OCI-LY7 (cell line): ENCODE measurements at places on chromosomes 1 and 21. TPM values are rescaled to one million over a fixed set of nuclear protein-coding genes. Genes with fewer than 3 reads are reported as not detected.

DNA sequence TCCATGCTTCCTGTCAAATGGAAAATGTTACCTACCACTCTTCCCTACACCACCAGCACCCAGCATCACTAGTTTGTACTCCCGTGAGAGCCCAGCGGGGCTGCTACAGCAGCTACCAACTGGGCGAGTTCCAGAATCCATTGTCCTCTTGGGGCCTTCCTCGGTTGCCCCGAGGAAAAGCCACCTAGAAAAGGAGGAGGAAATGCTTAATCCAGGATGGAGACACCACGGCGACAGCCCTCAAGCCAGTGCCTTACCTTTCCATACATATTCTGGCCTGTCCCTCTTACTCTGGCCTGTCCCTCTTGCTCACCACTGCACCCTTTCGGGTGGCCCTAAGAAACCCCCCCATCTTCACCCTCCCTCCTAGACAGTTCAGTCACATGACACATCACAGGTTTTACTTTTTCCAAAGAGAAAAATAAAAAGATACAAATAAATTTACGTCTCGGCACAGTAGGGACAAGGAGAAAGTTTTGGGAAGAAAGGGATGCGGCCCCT is 478 bp downstream of the RIT1 start:
- peak; percentile 31 for DNase-seq

- no peak for DNase-seq
Measured at GRCh38 chr1:220330265-220330664, 58.0 kb upstream of the RAB3GAP2 start.

DNA sequence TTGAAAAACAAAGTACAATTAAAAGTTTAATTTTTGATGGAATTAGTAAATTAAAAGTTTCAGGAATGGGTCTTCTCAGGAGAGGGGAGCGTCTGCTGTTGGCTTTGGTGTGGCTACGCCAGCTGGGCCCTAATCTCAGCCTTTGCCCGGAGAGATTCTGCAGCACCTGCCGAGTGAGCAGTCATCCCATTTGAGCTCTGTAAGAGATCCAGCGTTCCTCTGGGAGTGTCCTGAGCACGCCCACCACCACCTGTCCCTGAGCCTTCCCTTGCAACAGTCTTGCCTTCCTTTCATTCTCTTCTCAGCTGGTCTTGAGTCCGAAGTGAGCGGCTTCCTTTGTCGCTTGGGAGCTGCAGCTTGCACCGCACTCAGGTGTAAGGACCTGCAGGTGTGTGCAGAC is 263.1 kb downstream of the CAMTA1 start:
- no peak for DNase-seq

DNA sequence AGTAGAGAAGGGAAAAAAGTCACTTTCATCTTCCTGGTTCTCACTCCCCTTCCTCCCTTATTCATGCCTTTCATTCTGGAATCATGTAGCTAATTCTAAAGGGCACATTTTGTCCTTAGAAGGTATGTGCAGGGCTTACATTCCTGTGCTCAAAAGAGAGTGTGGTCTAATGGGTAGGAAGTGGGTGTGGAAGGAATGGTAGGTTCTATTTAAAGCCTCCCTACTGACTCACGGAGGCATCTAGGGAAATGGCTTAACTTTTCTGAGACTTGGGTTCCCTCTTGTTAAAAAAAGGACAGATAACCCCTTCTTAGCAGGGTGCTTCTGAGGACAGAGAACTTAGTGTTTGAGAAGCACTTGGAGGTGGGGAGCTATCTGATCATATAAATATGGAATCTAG is 249.3 kb upstream of the DUSP10 start:
- DNase-seq: no peak

UQCRHL gene
- 2.4 and 3.4 TPM in 2 replicates for total RNA-seq

ARTN gene
- total RNA-seq: 1.2 and 1.8 TPM in 2 replicates

C1orf185 gene
- not detected in 2 replicates for total RNA-seq

GJA9 gene
- not detected in 2 replicates for total RNA-seq
